GM23338 (cell line): ENCODE measurements at places on chromosomes 4 and X. TPM values are rescaled to one million over a fixed set of nuclear protein-coding genes. Genes with fewer than 3 reads are reported as not detected.
A peak's percentile ranks its signal among the peaks of the same experiment; 100 is the strongest.

Gene KLF8
- total RNA-seq, result 8.7 and 11.5 TPM in 2 replicates

GRCh38 chrX:41445171-41445570 is 2.0 kb upstream of the NYX start:
- no peak overlapping the region for H3K27ac ChIP-seq
- no peaks in the 10 kb centered on the region; the same call in 1 of the 2 replicates for H3K4me1 ChIP-seq
- H3K36me3 ChIP-seq, result no peaks in the 10 kb centered on the region

GRCh38 chr4:83071116-83071515 is 36.1 kb downstream of the COPS4 start:
- no peaks in the 10 kb centered on the region for H3K27me3 ChIP-seq
- DNase-seq, result no peak
- H3K36me3 ChIP-seq, result peaks cover 22% of the 10 kb centered on the region; the same call in 1 of the 2 replicates
- no peaks in the 10 kb centered on the region for H3K4me1 ChIP-seq
- no peak overlapping the region for H3K4me3 ChIP-seq

DNA sequence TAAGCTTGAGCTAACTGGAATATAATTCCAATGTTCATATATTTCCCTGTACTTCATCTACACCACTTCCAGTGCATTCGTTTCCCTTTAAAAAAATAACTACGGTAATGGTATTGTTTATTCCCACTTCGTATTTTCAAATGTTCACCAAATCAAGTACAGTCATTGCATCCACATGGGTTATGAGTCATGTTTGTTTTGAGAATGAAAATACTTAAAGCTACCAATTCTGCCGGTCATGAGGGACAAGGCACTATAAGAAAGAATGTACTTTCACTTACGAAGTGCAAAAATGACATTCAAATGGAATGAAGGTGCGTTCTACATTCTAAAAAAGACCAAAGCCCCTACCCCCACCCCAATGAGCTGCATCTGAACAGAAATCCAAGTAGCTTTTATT is 174.4 kb upstream of the FGF13 start:
- no peaks in the 10 kb centered on the region for H3K36me3 ChIP-seq
- no peaks in the 10 kb centered on the region for H3K4me1 ChIP-seq
- no peak for DNase-seq
- H3K4me3 ChIP-seq, result no peak overlapping the region
- H3K27ac ChIP-seq, result no peak overlapping the region

GRCh38 chr4:48167538-48168263 is 33.7 kb upstream of the TXK start:
- no peak overlapping the region for H3K27ac ChIP-seq
- H3K36me3 ChIP-seq, result no peaks in the 10 kb centered on the region
- H3K4me1 ChIP-seq, result no peaks in the 10 kb centered on the region

- no peaks in the 10 kb centered on the region for H3K27me3 ChIP-seq
- peaks cover 46% of the 10 kb centered on the region for H3K4me1 ChIP-seq
- H3K36me3 ChIP-seq, result peaks cover 5% of the 10 kb centered on the region; the same call in 1 of the 2 replicates
- DNase-seq, result peak; percentile 86
- H3K4me3 ChIP-seq, result peak overlapping the region; percentile 19
These were observed 70.6 kb downstream of the ARFIP1 start for GRCh38 chr4:152850377-152850776.

DNA sequence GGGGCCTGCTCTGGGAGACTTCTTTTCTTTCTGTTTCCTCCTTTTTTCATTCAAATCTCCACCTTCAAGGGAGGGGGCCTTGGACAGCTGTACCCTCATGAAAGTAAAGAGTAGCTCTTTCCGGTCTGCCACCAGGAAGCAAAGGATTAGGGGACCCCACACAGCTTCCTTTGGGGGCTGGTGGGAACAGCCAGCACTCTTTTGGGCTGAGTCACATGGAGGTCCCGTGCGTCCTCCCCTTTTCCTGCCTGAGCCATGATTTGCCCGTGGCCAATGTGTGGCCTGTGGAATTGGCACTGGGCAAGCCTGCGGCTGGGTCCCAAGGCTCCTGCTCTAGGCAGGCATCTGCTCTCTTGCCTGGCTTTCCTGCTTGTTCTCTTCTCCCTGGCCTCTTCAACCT is 65.5 kb downstream of the FHDC1 start:
- H3K4me1 ChIP-seq, result peaks cover 12% of the 10 kb centered on the region
- DNase-seq, result no peak
- no peak overlapping the region for H3K27ac ChIP-seq
- no peak overlapping the region for H3K4me3 ChIP-seq

- no peak overlapping the region for H3K4me3 ChIP-seq
- DNase-seq, result no peak
- no peaks in the 10 kb centered on the region for H3K36me3 ChIP-seq
- no peaks in the 10 kb centered on the region for H3K4me1 ChIP-seq
These were observed 107.6 kb downstream of the ATXN3L start for GRCh38 chrX:13212191-13212651.

GRCh38 chr4:90093526-90093925 is 33.7 kb upstream of the CCSER1 start:
- no peaks in the 10 kb centered on the region for H3K27me3 ChIP-seq
- no peak for DNase-seq
- no peak overlapping the region for H3K27ac ChIP-seq
- H3K4me3 ChIP-seq, result no peak overlapping the region
